Fibroblast of skin of scalp (primary cell): ENCODE measurements at places on chromosomes 6 and 20.

GRCh38 chr6:31210123-31210522, 39.6 kb upstream of the POU5F1 start:
- DNase-seq, result no peak

- no peak for DNase-seq
Observed at GRCh38 chr6:22738194-22738593, 168.8 kb downstream of the HDGFL1 start.

DNA sequence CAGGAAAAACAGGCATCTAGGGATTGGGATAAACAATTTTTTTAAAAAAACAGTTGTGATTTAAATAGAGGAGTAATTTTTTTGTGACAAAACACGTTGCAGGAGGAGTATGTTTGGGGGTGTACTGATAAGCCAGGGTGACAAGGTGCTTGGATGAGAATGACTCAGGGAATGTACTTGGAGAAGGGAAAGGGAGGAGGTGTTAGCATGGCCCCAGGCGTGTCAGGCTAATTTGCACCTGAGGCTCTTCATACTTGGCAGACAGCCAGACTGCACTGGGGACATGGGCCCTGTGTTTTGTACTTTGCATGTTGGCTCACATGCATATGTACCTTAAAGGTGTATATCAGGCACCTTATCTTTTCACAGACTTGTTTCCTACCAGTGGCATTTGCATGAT, 22.8 kb downstream of the PANK2 start:
- no peak for DNase-seq

- peak; percentile 19 for DNase-seq
Observed at GRCh38 chr20:52269321-52269720, 77.7 kb upstream of the ZFP64 start.

DNA sequence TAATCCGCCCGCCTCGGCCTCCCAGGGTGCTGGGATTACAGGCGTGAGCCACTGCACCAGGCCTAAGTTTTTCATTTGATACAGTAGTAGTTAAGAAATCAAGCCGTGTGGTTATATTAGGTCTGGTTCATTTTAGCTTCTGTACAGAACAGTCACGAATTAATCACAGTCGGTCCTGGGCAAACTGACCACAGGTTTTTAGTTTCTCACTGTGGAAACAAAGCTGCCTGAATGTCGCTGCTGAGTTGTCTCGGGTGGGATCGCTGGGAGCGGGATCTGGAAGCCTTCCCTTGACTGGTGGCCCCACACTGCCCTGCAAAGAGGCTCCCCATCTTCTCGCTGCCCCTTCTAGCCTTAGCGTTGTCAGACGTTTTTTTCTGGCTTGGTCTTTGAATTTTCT, 18.6 kb downstream of the UCKL1 start:
- no peak for DNase-seq

DNA sequence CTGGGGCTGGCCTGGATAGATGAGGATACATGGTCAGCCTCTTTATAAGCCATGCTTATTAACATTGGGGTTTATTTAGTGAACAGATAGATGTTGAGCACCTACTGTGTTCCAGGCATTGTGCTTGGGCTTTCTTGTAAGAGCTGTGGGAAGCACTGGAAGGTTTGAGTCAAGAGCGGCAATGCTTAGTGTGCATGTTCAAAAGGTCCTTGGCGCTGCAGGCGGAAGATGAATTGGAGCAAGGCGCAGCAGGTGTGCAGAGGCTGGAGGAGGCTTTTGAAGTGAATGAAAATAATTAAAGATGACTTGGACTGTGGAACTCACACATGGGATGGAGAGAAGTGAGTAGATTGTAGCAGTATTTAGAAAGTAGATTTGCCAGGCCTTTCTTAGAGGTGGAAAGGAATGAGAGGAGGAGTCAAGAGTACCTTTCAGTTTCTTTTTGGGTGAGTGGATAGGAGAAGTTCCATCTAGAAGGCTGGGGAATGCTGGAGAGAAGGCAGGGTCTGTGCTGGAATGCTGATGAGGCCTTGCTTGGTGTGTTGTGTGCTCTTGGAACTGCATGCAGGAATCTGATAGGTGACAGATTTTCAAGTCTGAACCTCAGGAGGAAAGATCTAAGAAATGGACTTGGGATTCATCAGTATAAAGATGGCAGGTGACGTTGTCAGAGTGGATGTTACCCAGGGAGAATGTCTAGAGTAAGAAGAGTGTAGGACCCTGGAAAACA, 26.4 kb downstream of the SNX9 start:
- DNase-seq, result no peak
